ENCODE measurements at places on chromosomes 4 and X.

GRCh38 chr4:17866810-17867209, 56.0 kb downstream of the NCAPG start:
- no peak for DNase-seq

DNA sequence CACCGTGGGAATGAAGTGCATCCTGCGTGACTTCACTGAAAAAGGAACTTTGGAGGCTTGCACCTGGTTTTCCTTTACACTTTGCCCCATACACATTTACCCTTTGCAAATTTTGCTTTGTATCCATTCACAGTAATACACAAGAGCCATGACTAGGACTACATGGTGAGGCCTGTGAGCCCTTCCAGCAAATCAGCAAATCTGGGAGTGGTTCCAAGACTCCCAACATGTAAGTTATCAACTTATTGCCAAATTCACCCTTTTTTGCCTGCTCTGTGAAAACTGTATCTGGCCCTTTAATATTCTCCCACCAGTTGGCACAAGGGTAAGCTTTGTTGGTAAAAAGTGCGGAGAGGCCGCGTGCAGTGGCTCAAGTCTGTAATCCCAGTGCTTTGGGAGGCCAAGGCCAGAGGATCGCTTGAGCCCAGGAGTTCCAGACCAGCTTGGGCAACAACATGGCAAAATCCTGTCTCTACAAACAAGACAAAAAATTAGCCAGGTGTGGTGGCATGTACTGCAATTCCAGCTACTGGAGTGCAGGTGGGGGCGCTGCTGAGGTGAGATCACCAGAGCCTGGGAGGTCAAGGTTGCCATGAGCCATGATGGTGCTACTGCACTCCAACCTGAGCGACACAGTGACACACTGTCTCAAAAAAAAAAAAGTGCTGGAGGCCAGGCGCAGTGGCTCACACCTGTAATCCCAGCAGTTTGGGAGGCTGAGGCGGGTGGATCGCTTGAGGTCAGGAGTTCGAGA, 5.0 kb downstream of the PRMT9 start:
- DNase-seq: no peak

DNA sequence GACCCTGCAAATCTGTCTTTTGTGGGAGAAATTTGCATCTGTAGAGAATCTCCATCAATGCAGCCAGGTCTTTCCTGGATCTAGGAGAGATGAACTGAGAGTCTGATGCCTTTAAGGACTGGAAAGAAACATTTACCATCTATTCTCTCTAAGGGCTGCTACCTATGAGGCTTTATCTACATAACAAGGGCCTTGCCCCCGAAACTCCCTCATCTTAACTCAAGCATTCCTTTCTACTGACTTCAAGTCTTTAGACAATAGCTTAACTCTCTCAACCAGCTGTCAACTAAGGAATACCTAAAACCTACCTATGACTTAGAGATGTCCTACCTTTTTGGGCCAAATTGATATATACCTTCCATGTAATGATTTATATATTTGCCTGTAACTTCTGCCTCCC, 32.1 kb downstream of the MAGEB17 start:
- no peak for DNase-seq

GRCh38 chrX:111759686-111760085, 78.7 kb downstream of the ALG13 start:
- no peak for DNase-seq

GRCh38 chrX:111869639-111870034, 6.3 kb upstream of the TRPC5OS start:
- DNase-seq: peak; percentile 1

DNA sequence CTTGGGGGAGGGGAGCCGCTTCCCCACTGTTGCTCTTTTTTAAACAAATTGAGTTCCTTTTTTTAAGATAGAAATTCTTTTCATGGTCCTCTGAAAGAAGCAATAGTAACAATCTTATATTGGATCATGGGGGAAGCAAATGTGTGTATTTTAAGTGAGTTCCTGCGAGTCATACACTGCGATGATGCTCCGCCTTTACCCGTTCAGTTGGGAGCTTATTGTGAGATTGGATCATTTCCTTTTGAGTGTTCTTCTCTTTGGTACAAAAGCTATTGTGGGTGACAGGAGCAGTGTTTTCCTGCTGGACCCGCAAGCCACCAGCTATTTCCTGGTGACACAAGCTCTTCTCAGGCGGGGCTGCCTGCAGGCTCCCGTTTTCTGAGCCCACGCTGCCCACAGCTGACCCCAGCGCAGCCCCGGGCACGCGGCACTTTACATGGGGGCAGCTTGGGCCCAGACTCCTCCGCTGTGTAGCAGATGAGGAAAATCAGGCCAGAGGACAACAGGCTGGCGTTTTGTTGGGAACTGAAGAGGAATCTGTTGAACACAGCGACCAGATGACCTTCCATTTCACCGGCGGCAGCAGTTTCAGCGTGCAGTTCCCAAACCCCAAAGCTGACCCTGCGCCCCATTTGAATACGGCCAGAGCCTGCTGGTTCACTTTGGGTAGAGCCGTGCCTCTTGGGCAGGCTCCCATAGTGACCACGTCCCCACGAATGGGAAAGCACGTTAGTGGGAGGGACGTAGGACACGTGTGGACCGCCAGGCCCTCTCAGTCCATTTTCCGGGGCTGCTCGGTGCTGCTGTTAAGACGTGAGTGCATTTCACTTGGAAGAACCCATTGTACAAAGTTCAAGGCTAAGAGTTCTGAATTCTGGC, 12.2 kb downstream of the TADA2B start:
- DNase-seq: no peak

DNA sequence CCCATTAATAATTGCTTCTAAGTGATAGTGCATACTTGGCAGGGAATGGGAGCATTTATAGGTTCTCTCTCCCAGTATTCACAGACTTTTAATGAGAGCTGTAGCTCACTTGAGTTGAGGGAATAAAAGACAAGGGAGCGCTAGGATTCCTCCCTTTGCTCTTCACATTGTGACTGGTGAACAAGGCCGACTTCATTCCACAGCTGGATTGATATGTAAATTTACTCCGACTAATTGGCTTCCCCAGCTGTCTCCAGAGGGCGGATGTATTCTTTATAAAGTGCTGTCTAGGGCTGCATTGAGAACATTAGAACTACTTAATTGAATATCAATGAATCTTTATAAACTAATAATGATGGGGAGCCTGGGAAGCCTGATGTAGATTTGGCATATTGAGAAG, 63.4 kb downstream of the GPR50 start:
- no peak for DNase-seq

- peak; percentile 61 for DNase-seq
Observed at GRCh38 chr4:186688150-186688943, 35.3 kb downstream of the FAT1 start.

- no peak for DNase-seq
Observed at GRCh38 chr4:145882604-145883003, 56.0 kb downstream of the ZNF827 start.

DNA sequence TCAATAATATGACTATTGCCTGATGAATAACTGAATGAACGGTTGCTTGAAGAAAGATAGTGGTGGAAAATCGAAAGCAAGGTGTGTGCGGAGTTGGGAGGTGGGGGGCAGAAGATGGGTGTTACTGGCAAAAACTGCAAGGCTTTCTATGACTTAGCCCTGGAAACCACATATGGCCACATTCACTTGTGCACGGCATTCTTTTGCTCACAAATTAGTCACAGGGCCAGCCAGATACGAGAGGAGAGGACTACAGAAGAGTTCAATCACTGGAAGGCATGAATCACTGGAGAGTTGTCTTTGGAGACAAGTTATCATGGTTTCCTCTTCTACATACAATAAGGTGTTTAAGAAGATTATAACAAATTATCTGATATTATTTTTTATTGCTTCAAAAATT, 626.5 kb upstream of the CPEB2 start:
- DNase-seq: no peak

DNA sequence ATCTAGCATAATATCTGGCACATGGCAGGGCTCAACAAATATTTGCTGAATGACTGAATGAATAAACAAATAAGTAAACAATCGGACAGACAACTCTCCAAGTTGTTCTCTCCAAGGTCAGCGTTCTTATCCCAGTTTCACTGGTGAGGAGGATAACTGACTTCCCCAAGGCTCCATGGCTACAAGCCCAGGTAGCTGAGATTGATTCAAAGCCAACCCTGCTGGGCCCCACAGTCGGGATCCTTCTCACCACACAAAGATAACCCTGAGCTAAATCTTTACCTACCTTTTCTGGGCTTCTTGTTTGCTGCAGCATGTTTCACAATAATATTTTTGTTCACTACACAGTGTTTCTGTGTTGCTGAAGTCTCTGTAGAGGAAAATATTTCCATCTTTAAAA, 54.9 kb downstream of the USP46 start:
- no peak for DNase-seq

DNA sequence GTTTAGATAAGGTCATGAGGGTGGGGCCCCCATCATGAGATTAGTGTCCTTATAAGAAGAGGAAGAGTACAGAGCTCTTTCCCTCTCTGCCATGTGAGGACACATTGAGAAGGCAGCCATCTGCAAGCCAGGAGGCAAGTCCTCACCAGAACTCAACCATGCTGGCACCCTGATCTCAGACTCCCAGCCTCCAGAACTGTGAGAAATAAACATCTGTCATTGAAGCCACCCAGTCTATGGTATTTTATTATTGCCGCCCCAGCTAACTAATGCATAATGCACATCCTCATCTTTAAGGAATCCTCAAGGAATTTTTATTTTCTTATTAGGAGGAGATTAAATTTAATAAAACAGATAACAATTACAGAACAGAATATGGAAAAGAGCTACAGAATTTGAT, 16.7 kb upstream of the EXOSC9 start:
- no peak for DNase-seq

DNA sequence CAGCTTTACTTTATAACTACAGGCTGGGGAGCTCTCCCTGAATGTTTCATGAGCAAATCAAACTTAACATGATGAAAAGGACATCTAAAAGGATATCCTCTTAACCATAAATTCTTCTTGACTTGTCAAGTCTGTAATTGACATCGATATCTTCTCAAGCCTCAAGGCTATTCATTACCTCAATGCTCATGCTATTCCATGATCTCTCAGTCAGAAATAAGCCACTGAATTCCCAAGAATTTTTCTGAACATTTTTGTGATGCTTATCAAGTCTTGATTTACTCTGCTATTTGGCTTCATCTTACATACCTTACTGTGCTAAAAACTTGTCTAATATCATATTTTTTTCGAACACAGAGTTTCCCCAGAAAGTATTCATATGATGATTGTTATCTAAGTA, 433.4 kb downstream of the PDGFC start:
- no peak for DNase-seq

DNA sequence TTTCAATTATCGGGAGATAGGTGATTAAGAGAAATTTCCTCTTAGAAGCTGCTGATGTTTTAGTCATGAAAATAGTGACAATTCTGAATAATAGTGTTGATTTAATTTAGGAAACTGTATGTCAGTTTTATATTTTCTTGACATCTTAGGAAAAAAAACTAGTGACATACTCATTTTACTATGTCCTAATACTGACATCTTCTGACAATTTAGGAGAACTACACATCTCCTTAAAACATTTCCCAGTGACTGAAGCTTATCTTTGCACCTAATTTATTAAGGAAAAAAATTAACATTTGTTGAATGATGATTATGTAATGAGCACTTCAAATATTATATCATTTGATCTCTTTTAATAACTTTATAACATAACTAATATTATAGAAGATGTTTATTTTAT, 42.0 kb upstream of the RBMXL3 start:
- DNase-seq: no peak

- no peak for DNase-seq
Observed at GRCh38 chr4:4524364-4524763, 17.5 kb downstream of the STX18 start.

DNA sequence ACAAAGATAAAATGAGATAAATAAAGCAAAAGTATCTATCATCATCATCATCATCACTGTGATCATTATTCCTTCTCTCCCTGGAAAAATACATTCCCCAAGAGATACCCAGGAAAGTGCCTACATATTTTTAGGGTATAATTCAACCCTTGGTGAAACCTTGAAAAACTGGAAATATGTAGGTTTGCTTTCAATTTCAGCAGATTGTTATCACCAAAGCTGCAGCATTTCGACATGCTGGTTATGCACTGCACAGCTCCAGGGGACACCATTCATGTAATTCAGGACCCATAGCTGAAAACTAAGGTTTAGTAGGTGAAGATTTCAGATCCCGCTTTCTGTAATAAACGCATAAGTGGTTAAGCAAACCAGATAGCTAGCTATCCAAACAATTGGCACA, 28.4 kb upstream of the FBXW7 start:
- no peak for DNase-seq

GRCh38 chrX:71227370-71228062, 4.5 kb downstream of the GJB1 start:
- DNase-seq: no peak

DNA sequence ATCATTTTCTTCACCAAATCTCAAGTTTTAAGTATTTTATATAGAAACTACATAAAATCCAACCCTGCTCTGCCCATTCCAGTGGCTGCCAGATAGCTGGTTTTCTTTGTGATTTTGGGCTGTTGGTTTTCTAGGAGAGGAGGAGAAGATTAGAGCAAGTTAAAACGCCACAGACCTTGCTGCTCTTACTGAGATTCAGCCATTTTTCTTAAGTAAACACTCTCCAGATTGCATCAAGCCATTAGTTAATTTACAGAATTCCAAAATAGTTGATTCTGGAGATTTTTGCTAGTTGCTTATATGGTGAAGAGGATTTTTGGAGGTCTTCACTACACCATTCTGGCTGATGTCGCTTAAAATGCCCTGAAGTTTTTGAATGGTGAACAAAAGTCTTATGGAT, 366.2 kb downstream of the MAPK10 start:
- DNase-seq: no peak

DNA sequence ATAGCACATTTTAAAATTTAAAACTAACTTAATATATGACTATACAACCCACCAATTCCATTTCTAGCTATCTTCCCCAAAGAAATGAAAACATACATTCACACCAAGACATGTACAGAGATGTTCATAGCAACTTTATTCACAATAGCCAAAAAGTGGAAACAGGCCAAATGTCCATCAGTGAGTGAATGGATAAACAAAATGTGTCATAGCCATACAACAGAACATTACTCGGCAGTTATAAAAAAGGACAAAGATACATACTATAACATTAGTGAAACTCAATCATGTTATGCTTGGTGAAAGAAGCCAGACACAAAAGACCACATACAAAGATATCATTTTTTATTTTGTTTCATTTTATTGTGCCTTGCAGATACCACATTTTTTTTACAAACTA, 396.8 kb downstream of the PACRGL start:
- no peak for DNase-seq

All from SHP77 treated with DMSO at 0.1 percent for 48 hours (cell line).